Activated naive CD4-positive, alpha-beta T cell (primary cell): ENCODE measurements at places on chromosomes 2 and 18.
A peak's percentile ranks its signal among the peaks of the same experiment; 100 is the strongest.

DNA sequence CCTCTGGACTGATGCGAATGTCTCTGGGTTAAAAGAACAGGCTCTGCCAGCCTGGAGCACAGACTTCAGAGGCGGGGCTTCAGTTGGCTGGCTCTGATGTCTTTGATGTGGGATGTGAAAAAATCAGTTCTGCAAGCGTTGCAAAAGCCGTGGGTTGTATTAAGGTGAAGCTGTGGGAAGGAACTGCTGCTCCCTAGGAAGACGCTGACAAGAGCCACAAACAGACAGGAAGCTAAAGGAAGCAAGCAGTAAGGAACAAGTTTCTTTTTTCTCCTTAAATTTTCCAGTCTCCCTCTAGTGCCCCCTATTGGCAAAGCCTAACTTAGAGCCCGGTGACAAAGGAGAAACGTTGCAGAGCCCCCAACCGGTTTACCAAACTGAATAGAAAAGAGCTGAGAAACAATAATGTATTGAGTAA, 239.0 kb downstream of the CCDC178 start:
- no peak for DNase-seq

DNA sequence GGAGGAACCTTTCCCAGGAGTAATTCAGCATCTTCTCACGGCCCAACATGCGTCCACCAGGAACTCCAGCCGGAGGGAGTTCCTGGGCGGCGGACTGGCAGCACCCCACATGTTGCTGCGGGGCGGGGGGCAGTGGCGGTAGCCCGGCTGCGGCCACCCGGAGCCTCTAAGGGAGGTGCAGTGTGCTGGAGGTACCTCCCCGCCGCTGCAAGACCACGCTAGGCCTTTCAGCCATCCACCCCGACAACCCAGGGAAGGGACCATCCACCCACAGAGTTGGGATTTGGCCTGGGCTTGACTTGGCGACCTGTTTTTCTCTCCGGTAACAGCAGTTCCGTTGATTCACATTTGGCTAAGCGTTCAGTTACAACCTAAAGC, 625 bp downstream of the LYPD6 start:
- no peak for DNase-seq

DNA sequence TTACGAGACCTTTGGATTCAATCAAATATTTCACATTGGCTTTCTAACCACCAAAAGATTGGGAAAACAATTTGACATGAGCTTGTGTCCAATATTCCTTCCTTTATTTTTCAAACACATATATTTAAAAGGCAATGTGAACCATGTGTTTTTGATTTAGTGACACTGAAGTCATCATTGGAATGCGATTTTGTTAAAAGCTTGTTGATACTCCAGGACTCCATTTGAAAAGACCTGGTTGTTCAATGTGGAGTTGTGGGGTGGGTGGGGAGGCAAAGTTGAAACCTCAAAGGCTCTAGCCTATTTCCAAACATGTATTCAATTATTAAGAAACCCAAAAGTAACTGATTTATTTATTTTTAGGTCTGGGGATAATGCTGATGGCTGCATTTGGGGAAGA, 114.1 kb upstream of the TRIB2 start:
- DNase-seq = no peak

DNA sequence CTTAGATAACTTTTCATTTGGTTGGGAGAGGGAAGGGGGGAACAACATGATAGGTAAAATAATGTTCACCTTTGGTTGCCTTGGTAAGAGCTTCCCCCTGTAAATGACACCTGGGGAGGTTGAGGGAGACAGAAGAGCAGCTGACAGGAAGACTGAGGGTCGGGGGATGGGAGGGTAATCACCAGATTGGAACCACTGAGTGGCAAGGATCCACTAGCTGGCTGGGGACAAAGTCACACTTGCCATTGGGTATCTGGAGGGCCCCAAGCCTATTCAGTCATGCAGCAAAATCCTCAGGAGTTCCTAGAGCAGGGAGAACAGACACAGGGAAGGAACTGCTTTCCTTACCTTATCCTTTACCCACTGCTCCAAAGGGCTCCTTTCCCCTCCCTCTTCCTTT, 84.3 kb downstream of the MAPK4 start:
- DNase-seq = no peak

DNA sequence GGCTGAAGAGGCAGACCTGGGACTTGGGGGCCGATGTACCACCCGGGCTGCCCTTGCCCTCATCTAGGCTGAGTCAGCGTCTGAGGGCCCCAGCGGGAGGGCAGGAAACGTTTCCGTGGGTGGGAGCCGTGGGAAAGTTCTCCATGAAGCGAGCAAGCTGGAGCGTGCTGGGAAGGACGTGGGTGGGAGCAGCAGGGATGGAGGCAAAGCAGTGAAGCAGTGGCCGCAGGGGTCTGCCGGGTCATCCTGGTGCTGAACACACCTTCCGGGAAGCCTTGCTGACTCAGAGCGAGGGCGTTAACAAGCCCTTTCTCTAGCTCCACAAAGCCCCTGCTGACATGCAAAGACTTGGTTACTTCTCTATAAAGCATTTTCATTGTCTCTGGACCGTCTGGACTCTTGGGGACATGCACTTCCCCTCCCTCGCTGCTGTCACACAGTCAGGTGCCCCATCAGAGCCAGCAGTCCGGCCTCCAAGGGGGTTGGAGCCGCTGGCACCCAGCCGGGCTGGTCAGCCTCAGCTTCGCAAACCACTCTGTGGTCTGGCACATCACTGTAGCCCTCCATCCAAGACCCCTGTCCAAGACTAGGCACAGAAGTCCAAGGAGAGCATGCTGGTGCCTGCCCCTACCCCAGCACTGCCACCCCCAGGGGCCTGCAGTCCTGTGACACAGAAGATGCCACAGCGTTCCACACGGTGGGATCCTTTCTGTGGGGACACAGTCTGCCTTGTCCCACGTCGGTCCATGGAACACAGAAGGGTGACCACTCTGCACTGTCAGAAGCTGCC, 115.1 kb upstream of the GPC1 start:
- no peak for DNase-seq

DNA sequence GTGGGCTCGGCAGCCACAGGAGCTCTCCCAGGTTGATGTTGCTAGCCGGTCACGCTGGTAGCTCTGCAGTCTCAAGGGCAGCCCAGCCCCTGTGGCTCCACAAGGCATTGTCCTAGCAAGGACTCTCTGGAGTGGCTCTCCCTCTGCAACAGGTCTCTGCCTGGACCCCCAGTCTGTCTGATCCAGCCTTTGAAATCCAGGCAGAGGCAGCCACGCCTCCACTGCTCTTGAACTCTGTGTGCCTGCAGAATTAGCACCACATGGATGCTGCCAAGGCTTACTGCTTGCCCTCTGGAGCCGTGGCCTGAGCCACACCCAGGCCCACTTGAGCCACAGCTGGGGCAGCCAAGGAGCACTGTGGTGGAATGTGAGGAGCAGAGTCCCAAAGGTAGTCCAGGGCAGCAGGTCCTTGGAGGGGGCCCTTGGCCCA, 43.0 kb upstream of the FAHD2A start:
- DNase-seq = no peak

GRCh38 chr18:79506191-79507075, 110.7 kb downstream of the NFATC1 start:
- no peak for DNase-seq

GRCh38 chr18:72910045-72910444, 42.3 kb upstream of the NETO1 start:
- no peak for DNase-seq

GRCh38 chr18:66564236-66564635, 39.7 kb downstream of the CDH19 start:
- no peak for DNase-seq

DNA sequence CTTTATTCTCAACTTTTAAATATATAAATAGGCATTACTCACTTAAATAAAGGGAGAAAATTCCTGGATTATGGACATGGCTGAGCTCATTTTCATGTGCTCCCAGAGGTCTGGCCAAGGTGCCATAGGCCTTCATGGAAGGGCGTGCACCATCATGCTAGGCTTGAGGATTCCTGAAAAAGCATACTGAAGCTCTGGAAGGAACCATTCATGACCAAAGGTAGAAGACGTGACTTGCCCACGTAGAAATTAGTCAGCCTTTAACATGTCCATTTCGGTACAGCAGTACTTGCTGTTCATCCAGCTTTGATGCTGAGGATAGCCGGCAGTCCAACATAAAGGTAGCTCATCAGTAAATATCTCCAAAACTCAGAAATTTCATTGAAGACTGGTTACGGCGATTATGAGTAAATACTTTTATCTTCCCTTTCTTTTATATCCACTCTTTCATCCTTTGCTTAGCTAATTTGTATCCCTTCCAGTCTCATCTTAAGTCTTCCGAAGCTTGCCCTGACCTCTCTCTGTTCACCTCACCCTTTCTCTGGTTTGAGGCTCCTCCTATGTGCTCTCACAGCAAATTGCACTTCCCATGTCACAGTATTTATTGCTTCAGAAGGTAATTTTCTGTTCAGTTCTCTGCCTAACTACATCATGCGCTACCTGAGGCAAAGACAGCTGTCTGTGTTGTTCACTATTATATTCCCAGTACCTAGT, 32.3 kb upstream of the ASNSD1 start:
- no peak for DNase-seq

DNA sequence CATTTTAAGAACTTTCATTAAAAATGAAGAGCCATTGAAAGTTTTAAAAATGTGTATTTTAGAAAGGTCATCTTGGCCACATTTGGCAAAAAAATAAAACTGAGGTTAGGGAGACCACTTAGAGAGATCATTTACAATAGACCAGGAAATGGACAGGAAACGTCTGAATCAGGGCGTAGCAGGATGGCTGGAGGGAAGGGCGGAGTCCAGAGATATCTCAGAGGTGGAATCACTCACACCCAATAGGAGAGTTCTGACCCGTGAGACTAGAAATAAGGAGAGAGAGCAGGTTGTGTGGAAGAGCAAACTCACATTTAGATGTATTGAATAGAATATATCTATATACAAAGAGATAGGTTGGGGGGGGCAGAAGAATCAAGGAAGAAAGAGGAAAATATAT, 373.4 kb downstream of the METTL4 start:
- DNase-seq = no peak

GRCh38 chr2:17816396-17817245, at the start of gene MSGN1:
Gene MSGN1, plus strand, starts transcription at chr2:17816460. Its CDS starts 59 bp downstream, at chr2:17816519.
- DNase-seq = no peak

DNA sequence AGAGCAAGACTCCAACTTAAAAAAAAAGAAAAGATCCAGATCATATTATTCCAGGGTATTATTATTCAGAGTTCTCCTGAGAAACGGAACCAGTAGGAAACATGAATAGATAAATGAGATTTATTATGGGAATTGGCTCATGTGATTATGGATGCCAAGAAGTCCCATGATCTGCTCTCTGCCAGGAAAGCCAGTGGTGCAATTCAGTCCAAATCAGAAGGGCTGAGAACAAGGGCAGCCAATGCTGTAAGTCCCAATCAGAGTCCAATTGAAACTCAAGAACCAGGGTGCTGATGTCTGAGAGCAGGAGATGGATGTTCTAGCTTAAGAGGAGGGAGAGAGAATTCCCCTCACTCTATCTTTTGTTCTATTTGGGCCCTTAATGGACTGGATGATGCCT, 7.8 kb downstream of the SCYGR2 start:
- DNase-seq = no peak

GRCh38 chr2:162025121-162025911, 48.7 kb downstream of the DPP4 start:
- no peak for DNase-seq

DNA sequence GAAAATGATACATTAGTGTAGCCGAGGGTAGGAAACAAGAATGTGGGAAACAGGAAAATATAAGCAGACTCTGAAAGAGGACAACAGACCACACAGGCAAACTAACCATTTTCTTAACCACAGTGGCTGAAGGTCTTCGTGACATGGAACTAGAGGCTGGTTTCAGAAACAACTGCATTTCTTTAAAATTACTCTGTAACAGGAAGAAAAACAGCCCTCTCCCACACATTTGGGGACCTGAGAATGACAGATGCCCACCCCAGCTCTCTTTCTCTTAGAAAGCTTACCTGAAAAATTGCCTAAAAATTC, 13.8 kb upstream of the SLC25A52 start:
- DNase-seq = no peak

DNA sequence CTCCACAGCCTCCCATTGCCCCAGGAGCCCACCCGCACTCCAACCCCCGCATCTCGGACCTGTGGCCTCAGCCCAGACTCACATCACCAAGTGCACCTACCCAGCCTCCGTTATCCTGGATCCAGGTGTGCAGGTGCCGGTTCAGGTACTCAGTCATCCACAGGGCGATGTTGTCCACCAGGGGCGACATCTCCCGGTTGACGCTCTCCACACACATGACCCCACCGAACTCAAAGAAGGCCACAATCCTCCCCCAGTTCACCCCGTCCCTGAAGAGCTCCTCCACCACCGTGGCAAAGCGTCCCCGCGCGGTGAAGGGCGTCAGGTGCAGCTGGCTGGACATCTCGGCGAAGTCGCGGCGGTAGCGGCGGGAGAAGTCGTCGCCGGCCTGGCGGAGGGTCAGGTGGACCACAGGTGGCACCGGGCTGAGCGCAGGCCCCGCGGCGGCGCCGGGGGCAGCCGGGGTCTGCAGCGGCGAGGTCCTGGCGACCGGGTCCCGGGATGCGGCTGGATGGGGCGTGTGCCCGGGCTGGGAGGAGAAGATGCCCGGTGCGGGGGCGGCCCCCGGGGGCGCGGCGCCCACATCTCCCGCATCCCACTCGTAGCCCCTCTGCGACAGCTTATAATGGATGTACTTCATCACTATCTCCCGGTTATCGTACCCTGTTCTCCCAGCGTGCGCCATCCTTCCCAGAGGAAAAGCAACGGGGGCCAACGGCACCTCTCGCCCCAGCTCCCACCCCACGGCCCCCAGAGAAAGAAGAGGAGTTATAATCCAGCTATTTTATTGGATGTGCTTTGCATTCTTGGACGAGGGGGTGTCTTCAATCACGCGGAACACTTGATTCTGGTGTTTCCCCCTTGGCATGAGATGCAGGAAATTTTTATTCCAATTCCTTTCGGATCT, 1.3 kb downstream of the BCL2 start:
- peak; percentile 50 for DNase-seq

DNA sequence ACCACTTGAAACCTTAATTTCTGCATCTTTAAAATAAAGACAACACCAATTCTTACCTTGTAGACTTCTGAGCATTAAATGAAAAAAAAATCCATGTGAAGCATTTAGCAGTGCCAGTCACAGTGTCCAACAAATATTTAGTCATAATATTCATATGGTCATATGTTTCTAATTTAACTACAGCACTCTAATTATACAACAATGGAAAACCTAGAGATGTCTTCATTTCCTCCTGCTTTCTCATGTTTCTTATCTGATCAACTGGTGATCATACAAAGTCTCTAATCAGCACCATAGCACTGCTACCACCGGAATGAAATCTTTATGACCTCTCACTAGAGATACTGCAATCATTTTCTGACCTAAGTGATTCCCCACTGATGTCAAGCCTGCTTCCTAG, 10.2 kb upstream of the SCN3A start:
- DNase-seq = no peak

GRCh38 chr2:79977792-79978191, 326.8 kb downstream of the LRRTM1 start:
- DNase-seq = no peak

GRCh38 chr2:105390454-105390853, 8.4 kb downstream of the FHL2 start:
- no peak for DNase-seq

- DNase-seq = no peak
Observed at GRCh38 chr2:3044587-3045317, 332.9 kb downstream of the EIPR1 start.
